Immature natural killer cell (primary cell): ENCODE measurements at places on chromosomes 6 and 20. TPM values are rescaled to one million over a fixed set of nuclear protein-coding genes. Genes with fewer than 3 reads are reported as not detected.

The SLC22A2 gene
- not detected for polyA plus RNA-seq

- no peak overlapping the region for H3K4me3 ChIP-seq
- H3K27ac ChIP-seq, result no peak overlapping the region
- H3K4me1 ChIP-seq, result no peaks in the 10 kb centered on the region
Measured at GRCh38 chr6:38549180-38549579, 90.5 kb downstream of the BTBD9 start.

DNA sequence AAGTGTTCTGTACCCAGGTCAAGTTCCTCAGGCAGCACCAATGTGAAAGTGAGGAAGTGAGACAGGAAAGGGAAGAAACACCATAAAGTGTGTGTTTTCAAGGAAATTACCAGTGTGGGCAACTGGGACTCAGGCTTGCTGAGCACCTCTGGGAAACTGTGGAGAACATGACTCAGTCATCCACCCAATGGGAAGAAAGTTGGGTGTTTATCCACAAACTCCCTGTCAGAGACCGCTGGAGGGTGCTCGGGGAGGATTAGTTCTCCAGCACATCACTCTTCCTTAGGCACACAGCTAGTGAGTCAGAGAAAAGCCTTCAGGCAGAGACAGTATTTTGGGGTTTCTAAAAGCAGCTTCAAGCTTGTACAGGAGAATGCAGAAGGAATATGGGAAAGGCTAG, 93.6 kb downstream of the PCSK2 start:
- DNase-seq, result no peak
- peaks cover 5% of the 10 kb centered on the region for H3K27me3 ChIP-seq
- H3K4me1 ChIP-seq, result no peaks in the 10 kb centered on the region
- no peaks in the 10 kb centered on the region for H3K36me3 ChIP-seq
- H3K4me3 ChIP-seq, result no peak overlapping the region
- H3K27ac ChIP-seq, result no peak overlapping the region

The MUC22 gene
- polyA plus RNA-seq, result not detected

The SLC32A1 gene
- not detected for polyA plus RNA-seq

GRCh38 chr6:104095661-104096416, 763.9 kb downstream of the HACE1 start:
- H3K27me3 ChIP-seq, result no peaks in the 10 kb centered on the region
- no peak for DNase-seq
- H3K27ac ChIP-seq, result no peak overlapping the region
- no peak overlapping the region for H3K4me3 ChIP-seq
